ENCODE measurements at places on chromosomes 5 and 9.
A peak's percentile ranks its signal among the peaks of the same experiment; 100 is the strongest.

GRCh38 chr5:36147681-36148080, 4.0 kb downstream of the LMBRD2 start:
- DNase-seq, result no peak

- DNase-seq, result peak; percentile 83
These were observed 10.9 kb downstream of the RAPGEF1 start for GRCh38 chr9:131728961-131729360.

DNA sequence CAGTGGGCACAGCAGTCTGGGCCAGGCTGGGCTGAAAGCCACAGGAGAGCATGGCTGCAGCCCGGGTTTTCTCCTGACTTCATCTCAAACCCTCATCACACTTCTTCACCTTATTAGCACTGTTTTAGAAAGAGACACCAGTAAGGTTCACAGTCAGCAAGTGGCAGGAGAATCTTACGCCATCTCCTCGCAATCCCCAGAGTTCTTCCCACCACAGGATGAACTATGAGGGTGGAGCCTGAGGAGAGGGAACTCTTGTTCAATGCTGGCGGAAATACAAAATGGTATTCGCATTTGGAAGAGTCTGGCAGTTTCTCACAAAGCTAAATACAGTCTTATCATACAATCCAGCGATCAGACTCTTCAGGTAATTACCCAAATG, 14.7 kb downstream of the BICD2 start:
- no peak for DNase-seq

- no peak for DNase-seq
These were observed 74.3 kb downstream of the LMX1B start for GRCh38 chr9:126687930-126688461.

DNA sequence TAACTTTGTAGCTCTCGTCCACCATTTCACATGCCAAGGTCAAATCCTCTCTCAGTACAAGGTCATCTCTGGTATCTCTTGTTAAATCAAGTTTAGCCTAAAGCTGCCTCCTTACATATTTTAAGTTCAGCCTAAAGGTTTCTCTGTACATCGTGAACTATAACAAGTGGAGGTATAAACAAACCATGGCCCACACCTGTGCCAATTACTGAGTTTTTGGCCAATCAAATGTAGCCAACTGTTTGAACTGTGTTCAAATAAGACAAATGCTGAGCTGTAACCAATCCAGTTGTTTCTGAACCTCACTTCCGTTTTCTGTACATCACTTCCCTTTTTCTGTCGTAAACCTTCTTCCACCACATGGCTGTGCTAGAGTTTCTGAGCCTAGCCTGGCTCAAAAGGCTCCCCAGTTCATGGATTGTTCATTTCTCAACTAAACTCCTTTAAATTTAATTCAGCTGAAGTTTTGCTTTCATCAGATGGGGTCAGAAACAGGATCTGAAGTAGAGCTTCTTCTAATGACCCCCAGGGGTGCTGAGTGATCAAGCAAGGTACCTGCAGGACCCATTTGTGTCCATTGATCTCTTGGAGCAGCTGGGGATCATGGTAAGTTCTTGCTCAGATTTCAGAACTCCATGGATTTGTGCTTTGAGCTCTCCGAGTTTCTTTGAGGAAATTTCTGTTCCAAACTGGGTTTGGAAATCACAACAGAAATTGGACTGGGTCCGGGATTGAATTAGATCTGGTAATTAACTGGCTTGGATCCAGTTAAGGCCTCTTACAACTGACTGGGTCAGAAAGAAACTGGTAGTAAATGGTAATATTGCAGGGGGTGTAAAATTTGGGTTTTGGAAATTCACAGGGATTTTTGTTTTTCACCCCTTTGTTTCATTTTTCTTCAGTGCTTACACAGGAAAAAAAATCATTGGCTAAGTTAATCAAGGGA, 11.0 kb upstream of the NANS start:
- DNase-seq, result peak; percentile 52

- no peak for DNase-seq
These were observed 5.7 kb downstream of the SHB start for GRCh38 chr9:38063363-38063707.

- DNase-seq, result peak; percentile 40
These were observed 43.5 kb upstream of the DNAH5 start for GRCh38 chr5:13987843-13988464.

- DNase-seq, result peak; percentile 9
These were observed 192.9 kb downstream of the RAB3C start for GRCh38 chr5:58775701-58776262.

DNA sequence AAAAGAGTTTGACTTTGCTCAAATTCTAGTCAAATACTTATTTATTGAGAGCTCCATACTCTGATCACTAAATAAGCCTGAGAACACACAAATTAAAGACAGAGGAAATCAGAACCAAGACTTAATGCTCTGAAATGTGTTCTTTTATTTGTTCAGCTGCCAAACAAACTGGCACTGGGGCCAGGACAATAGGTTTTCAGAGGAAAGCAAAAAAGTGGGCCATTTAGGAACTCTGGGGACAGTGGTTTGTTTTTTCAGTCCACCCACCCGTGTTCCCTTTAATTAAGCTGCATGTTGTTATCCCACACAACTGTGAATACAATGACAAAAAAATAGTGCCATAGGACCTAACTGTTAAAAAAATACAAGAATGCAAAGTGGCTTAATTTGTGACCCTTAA, 95.4 kb upstream of the RETREG1 start:
- DNase-seq, result no peak

DNA sequence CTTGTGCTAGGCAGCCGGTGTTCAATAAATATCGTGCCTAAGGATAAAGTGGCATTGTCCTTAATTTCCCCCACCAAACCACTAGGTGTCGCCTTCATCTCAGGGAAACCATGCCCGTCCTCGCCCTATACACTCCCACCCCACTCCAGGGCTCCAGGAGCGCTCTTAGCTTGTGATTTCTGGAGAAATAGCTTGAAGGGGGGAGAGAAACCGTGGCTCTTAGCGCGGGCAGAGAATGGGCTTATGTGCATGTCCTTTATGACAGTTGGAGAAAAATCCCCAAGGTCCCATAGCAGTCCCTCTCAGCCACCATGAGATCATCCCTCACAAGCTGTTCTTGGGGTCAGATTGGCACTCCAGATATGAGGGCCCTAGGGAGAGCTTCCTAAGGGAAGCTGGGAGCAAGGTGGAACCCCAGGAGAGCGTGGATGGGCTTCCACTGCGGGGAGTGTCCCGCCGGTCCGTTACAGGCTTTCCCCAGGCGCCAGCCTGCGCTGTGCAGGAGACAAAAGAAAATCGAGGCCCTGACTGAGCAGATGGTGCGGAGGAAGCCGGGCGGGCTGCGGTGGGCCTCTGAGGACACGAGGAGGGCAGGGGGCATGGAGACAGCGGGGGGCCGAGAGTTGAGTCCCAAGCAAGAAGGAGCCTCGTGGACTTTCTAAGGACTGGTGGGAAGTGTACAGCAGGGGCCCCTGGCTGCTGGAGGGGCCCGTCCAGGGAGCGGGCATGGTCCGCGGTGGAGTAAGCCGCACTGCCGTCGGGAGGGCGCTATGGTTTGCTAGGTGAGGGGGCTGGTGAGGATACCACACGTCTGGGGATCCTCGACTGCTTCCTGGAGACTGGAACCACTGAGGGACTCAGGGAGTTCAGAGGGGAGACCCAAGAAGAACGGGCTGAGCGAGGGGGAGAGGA, 750 bp upstream of the NPR2 start:
- DNase-seq, result peak; percentile 65

DNA sequence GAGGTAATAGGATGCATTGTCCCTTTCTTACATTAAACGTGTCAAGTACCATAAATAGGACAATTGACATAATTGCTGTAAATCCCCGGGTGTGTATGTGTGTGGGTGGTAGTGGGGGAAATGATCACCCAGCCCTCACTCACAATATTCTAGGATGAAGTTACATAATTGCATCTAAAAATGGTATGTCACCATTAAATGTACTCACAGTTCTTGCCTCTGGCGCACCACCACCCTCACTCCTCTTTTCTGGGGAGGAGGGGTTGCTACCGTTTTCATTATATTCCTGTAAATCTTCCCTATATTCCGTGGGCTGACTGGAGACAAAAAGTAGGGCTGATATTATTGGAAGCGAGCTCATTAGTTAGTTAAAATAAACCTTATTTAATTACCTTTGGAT, 563.8 kb downstream of the TLR4 start:
- DNase-seq, result no peak

- DNase-seq, result no peak
These were observed 48.7 kb downstream of the PCSK1 start for GRCh38 chr5:96384353-96384752.

DNA sequence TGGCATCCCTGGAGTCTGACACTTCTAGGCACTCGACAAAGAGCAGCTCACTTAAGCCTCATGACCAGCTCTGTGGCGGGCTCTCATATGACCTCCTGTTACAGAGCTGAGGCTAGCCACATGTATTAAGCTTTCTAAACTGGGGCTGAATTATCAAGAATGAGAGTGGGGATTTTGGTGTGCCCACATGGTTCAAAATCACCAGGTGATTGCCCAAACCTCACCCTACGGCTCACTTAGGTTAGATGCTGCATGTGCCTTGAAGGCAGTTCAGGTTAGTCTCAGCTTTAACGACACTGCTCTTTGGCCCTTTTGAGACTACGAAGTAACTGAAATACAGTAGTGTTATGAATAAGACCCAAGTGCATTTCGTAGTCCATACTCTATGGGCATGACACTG, 39.4 kb upstream of the SMIM32 start:
- no peak for DNase-seq

- DNase-seq, result no peak
These were observed 7.6 kb downstream of the PCDH12 start for GRCh38 chr5:141950207-141951005.

GRCh38 chr5:150781706-150782614, 3.4 kb downstream of the SMIM3 start:
- DNase-seq, result no peak

GRCh38 chr5:136128481-136128880, 4.2 kb upstream of the SMAD5 start:
- DNase-seq, result no peak
